Stomach (tissue), 19 donors: ENCODE measurements at places on chromosomes 3 and 15.

DNA sequence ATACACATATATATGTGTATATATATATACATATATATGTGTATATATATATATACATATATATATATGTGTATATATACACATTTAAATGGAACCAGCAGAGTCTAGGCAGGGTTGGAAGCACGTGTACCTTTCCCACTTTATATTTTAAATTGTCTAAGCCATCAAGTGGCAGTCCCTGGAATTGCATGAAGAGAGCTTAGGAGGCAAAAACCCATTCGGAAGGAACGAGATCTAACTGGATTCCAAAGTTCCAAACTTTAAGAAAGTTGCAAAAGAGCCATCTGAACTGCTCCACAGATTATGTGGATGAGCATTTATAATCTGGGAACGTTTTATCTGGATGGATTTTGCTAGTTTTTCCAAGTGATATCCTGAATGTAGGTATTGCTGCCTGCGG lies 186.5 kb downstream of the FOXP1 start:
- peak; percentile 63 for DNase-seq

GRCh38 chr3:73203101-73203500 lies 141.6 kb downstream of the EBLN2 start:
- no peak for DNase-seq

- no peak for DNase-seq
Measured at GRCh38 chr3:190666821-190667220, 152.9 kb downstream of the IL1RAP start.

- no peak for DNase-seq
Measured at GRCh38 chr3:141738891-141739363, 829 bp downstream of the RNF7 start.

DNA sequence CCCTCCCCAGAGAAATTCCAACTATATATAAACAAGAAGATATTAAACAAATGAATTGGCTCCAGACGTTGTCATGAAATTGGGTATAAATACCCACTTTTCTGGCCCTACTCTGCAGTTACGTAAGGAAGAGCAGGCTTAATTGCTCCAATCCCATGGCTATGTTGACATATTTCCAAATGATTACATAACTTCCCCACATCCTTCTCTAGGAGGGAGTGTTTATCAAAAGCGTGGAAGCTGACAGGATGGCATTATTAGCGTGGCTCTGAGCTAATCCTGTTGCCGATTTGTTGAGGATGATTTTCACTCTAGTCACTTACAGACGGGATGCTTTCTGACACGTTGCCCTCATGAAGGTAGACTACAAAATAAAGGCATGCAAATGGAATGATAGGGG lies 347.5 kb upstream of the TMCO5A start:
- no peak for DNase-seq

DNA sequence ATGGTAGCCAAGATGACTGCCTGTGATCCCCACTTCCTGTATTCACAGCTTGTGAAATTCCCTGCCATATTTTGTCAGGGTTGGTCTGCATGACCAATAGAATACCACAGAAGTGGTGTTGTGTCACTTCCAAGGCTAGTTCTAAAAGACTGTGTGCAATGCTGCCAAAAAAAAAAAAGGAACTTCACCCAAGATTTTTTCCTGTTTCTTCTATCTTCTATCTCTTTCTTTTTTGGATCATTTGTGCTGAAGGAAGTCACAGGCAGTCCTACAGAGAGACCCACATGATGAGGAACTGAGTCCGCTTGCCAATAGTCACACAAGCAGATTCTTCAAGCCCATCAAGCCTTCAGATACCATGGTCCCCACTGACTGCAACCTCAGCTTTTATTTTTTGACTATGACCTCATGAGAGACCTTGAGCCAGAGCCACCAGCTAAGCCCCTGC lies 18.1 kb upstream of the RAF1 start:
- DNase-seq, result no peak

DNA sequence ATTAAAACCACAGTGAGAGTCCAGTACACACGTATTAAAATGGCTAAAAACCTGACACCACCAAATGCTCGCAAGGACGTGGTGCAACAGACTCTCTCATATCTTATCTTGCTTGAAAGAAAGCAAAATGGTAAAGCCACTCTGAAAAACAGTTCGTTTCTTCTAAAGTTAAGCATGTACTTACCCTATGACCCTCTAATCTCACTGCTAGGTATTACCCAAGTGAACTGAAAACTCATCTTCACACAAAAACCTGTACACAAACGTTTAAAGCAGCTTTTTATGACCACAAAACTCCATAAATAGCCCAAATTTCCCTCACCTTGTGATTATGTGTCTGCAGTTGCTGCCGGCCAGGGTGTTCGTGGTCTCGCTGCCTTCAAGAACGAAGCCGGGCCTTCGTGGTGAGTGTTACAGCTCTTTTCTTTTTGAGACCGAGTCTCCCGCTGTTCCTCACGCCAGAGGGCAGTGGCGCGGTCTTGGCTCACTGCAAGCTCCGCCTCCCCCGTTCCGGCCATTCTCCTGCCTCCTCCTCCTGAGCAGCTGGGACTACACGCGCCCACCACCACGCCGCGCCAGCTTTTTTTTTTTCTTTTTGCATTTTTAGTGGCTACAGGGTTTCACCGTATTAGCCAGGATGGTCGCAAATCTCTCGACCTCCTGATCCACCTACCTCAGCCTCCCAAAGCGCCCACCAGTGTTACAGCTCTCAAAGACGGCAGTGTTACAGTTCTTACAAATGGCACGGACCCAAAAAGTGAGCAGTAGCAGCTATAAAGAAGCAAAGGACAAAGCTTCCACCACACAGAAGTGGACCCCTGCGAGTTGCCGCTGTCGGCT lies 165.4 kb downstream of the TJP1 start:
- DNase-seq, result no peak

GRCh38 chr3:30984855-30985749 lies 90.6 kb upstream of the GADL1 start:
- peak; percentile 22 for DNase-seq

DNA sequence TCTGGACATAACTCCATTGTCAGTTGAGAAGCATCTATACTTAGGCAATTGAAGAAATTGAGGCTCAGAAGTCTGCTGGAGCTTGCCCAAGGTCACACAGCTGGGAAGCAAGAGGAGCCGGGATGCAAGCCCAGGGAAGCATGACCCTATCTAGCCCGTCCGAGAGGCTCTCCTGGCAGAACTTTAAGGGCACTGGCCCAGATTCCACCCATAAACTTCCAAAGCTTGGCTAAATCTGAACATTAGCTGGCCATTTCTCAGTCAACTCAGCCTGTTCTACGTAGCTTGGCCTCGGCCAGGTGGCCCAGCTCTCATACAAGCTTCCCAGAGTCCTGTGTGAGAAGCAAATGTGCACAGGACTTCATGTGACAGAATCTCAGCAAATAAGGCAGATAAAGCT lies 75.8 kb downstream of the LRIG1 start:
- no peak for DNase-seq

- DNase-seq, result peak; percentile 9
Measured at GRCh38 chr3:19213603-19214220, 65.4 kb downstream of the KCNH8 start.

DNA sequence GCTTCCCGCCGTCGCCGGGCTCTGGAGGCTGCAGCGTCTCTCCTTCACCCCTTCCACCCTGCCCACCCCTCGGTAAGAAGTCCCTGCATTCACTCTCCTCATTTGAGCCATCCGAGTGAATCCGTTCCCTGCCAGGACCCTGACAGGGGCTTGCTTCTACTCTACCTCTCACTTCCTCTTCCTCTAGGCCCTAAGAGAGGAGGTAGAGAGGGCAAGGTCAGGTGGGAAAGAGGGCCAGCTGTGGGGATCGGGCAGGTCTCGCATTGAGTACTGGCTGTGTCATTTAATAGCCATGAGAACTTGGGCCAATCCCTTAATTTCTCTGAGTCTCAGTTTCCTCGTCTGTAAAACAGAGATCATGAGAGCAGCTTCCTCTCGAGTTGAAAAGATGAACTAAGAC lies 283.6 kb downstream of the UACA start:
- DNase-seq, result no peak

- DNase-seq, result no peak
Measured at GRCh38 chr3:188554404-188554803, 400.4 kb downstream of the LPP start.

GRCh38 chr3:69568458-69568857 lies 170.8 kb upstream of the MITF start:
- no peak for DNase-seq

GRCh38 chr3:95813244-95813643 lies 1001.1 kb upstream of the EPHA6 start:
- no peak for DNase-seq

GRCh38 chr3:130537673-130538304 lies 20.8 kb downstream of the COL6A6 start:
- peak; percentile 31 for DNase-seq

DNA sequence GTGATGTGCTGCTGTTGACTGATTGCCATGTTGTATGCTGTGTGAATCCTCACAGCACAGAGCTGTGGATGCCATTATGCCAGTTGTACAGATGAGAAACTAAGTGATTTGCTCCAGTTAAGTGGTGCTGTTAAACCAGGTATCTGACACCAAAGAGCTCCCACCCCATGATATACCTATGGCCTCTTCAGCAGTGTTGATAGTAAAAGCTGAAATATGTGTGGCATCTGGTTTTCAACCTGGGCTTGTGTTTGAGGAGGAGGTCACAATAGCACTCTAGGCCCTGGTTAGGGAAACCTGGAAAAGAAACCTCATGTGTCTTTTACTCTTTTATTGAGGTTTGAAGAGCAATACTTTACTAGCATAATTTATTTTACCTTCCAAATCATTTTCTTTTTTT lies 21.4 kb downstream of the RAD54L2 start:
- DNase-seq, result no peak

- DNase-seq, result no peak
Measured at GRCh38 chr3:8524249-8524648, 22.6 kb downstream of the LMCD1 start.

DNA sequence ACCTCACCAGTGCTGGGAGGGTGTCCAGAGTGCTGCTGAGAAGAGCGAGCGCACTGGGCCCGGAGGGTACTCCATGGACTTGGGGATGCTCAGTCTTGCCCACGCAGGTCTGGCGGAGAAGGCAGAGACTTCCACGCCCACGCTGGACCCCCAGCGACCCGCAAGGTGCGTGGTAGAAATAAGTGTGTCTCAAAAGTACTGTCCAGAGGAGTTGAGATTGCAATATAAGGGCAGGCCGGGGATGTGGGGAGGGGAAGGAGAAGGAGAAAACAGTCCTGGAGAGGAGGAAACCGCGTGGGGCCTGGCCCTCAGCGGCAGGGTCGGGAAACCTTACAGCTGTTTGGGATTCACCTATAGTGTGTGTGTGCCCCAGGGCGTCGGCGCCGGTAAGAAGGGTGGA lies 38.9 kb downstream of the NR2F2 start:
- DNase-seq, result no peak

GRCh38 chr3:83928391-83928790 lies 1030.4 kb upstream of the CADM2 start:
- no peak for DNase-seq

DNA sequence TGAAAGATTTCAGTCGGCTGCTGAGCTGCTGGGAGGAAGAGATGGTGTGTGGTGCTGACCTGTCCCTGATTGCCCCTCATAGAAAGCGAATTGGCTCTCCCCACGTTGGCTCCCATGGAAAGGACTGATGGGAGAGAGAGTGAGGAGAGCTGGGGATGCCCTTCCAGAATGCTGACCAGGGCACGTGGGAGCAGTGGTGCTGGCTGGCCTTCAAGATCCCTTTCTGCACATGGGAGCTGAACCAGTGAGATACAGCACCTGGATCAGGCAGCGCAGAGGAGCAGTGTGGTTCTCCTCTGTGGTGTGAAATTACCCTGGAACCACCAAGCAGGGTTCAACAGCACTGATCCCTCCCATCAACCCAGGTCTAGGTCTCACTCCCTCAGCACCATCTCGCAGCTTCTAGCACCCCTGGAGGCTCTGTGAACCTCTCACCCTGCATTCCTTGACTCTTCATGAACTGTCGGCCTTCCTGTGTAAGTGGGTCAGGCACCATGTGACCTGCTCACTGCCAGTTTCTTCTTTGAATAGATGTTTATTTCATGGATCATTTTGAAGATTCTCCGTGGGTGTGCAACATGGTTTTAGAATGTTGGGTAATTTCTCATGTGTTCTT lies 55.7 kb downstream of the CACNA1D start:
- no peak for DNase-seq

GRCh38 chr3:1583044-1583443 lies 490.2 kb downstream of the CNTN6 start:
- DNase-seq, result no peak

- peak; percentile 84 for DNase-seq
Measured at GRCh38 chr3:146274833-146275232, 23.9 kb upstream of the PLSCR4 start.

DNA sequence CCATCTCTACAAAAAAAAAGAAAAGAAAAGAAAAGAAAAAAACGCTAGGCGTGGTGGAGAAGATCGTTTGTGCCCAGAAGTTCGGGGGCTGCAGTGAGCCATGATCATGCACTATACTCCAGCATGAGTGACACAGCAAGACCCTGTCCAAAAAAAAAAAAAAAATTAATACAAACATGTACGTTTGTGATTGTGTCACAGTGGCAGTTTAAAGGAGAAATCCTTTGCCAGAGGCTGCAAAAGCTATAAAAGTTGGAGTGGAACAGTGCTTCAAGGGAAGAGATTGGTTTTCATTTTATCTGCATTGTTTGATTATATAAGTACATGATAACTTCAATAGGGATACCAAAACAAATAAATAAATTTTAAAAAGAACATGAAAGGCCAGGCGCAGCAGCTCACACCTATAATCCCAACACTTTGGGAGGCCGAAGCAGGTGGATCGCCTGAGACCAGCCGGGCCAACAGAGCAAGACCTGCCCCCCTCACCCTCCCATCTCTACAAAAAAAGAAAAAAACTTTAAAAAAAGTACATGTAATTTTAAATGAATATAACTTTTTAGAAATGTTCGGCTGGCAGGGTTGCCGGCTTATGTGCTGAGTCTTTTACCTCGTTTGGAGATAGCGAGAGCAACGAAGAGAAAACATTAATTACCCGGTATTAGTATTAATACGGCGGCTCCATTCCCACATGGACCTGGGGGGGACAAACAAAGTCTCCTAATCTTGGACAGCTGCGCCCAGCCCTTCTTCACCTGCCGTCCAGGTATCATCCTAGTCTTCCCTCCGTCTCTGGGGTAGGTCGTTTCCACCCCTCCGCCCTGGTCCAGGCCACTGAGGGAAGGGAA lies 573 bp upstream of the DIS3L start:
- DNase-seq, result no peak

- peak; percentile 77 for DNase-seq
Measured at GRCh38 chr15:39786447-39787056, 3.9 kb upstream of the FSIP1 start.

GRCh38 chr3:5087209-5087608 lies 34.9 kb upstream of the ARL8B start:
- DNase-seq, result no peak

GRCh38 chr3:10723991-10724390 lies 92.0 kb upstream of the SLC6A11 start:
- DNase-seq, result no peak

DNA sequence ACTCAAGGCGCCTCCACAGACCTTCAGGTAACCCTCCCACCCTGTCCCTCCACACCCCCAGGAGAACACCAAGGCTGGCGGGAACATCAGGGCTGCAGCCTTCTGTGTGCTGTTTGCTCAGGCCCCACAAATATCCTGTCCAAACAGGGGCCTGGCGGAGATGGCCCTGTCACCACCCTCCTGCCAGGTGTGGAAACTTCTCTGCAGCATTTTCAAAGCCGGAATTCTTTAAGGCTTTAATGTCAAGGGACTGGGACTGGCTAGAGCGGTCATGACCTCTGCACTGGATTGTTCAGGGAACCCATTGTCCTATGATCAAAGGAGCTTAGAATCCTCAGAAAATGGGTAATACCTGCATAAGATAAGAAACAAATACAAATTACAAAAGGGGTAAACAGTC lies 46.6 kb downstream of the FBLN2 start:
- DNase-seq, result no peak
